ENCODE measurements at places on chromosomes 7 and 10.
A peak's percentile ranks its signal among the peaks of the same experiment; 100 is the strongest.

DNA sequence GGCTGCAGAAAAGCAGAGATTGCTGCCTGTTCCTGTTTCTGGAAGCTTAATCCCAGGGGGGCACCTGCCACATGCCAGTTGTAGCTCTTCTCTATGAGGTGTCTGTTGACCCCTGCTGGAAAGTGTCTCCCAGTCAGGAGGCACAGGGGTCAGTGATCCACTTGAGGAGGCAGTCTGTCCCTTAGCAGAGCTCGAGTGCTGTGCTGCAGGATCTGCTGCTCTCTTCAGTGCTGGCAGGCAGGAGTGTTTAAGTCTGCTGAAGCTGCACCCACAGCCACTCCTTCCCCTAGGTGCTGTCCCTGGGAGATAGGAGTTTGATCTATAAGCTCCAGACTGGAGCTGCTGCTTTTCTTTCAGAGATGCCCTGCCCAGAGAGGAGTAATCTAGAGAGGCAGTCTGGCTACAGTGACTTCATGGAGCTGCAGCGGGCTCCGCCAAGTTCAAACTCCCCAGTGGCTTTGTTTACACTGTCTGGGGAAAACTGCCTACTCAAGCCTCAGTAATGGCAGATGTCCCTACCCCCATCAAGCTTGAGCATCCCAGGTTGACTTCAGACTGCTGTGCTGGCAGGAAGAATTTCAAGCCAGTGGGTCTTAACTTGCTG is 57.6 kb upstream of the CROT start:
- no peak overlapping the region for H3K27ac ChIP-seq
- no peak for DNase-seq
- H3K4me3 ChIP-seq, result no peak overlapping the region
- H3K4me1 ChIP-seq, result no peaks in the 10 kb centered on the region
- no peaks in the 10 kb centered on the region for H3K36me3 ChIP-seq

DNA sequence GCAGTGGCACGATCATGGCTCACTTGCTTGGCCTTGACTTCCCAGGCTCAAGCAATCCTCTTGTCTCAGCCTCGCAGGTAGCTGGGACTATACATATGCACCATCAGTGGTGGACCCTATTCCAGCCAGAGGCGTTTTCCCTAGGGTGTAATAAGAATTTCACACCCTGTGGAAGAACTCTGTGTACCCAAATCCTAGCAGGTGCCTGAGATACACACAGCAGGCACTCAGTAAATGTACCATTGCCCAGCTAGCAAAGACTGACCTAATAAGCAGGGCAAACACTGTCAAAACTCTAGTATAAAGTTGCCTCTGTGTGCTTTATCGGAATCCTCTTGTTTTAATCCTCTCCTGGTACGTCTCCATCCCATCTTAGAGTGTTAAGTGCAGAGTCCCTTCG is 33.7 kb upstream of the BHLHA15 start:
- peaks cover 16% of the 10 kb centered on the region for H3K36me3 ChIP-seq
- peaks cover 2% of the 10 kb centered on the region for H3K4me1 ChIP-seq
- DNase-seq, result no peak
- no peak overlapping the region for H3K4me3 ChIP-seq
- H3K27me3 ChIP-seq, result no peaks in the 10 kb centered on the region

DNA sequence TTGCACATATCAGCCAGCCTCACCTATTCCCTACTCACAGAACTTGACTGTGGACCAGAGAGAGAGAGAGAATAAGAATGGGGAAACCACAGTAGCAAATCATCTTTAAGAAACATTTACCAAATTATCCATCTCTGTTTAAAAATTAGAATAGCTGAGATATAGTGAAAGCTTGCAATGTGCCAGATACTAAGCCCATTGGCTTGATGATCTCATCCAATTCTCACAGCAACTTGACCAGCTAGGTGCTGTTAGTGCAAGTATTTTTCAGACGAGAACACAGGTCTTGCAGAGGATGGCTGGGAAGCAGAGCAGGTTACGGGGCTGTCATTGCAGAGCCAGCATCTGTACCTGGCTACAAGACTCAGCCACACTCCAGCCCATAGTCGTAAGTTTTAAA is 50.9 kb downstream of the KLF6 start:
- no peak for DNase-seq
- H3K27ac ChIP-seq, result no peak overlapping the region
- H3K36me3 ChIP-seq, result peaks cover 6% of the 10 kb centered on the region
- no peaks in the 10 kb centered on the region for H3K4me1 ChIP-seq
- no peak overlapping the region for H3K4me3 ChIP-seq

GRCh38 chr10:49435225-49435624 is 39.3 kb upstream of the DRGX start:
- H3K27ac ChIP-seq, result no peak overlapping the region
- H3K27me3 ChIP-seq, result no peaks in the 10 kb centered on the region
- no peak for DNase-seq
- no peaks in the 10 kb centered on the region for H3K4me1 ChIP-seq
- H3K4me3 ChIP-seq, result no peak overlapping the region

DNA sequence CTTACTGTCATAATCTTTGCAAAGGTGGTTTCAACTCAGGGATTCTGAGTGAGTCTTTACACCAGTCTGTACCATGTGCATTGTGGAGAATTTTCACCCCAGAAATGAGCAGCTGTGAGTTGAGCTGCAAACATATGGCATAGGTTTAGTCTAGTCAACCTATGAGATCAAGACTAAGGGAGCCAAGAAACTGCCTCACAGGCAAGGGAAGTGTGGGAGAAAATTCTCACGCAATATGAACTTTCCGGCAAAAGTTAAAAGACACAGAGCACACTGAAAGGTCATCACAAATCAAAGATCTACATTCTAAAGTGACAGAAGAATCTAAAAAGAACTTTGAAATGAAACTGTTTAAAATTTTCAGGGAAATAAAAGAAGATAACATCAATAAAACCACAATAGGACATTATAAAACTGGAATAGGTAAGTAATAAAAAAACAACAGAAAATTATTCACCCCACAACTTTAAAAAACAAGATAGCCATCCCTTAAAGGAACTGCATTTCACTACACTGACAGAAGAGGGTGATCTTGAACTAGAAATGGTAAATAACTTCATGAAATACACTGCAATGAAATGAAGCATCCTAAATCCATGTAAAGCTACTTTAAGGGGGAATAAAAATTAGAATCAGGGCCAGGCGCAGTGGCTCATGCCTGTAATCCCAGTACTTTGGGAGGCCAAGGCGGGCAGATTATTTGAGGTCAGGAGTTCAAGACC is 63.5 kb downstream of the LGI1 start:
- no peak for DNase-seq
- H3K4me1 ChIP-seq, result no peaks in the 10 kb centered on the region
- H3K27ac ChIP-seq, result no peak overlapping the region
- H3K27me3 ChIP-seq, result no peaks in the 10 kb centered on the region
- H3K36me3 ChIP-seq, result no peaks in the 10 kb centered on the region

- H3K4me1 ChIP-seq, result no peaks in the 10 kb centered on the region
- H3K4me3 ChIP-seq, result no peak overlapping the region
- DNase-seq, result no peak
- H3K27me3 ChIP-seq, result no peaks in the 10 kb centered on the region
- H3K36me3 ChIP-seq, result peaks cover 6% of the 10 kb centered on the region
Measured at GRCh38 chr7:17422966-17423365, 124.5 kb downstream of the AHR start.

DNA sequence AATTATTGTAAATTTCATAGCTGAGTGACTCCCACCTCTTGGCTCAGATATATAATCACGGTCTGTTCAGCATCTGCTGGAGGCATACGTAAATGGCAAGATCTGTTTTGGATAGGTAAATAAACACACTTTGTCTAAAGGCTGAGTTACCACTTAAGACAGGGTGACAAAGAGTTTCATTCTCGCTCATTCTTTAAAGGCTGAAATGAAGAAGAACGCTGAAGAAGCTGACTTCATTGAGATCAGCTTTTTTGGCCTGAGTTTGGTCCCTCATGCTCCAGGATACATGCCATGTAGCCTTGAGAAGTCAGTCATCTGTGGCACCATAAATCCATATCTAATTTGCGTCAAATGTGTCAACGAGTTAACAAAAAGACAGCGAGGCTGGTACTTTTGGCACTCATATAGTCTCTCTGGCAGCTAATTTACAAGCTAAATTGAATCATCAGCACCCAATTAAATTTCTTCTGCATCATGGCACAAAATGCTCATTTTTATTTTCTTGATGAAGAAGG is 309.9 kb downstream of the GPAM start:
- H3K27ac ChIP-seq, result no peak overlapping the region
- no peak overlapping the region for H3K4me3 ChIP-seq
- H3K36me3 ChIP-seq, result peaks cover 15% of the 10 kb centered on the region

GRCh38 chr10:110686047-110686446 is 41.9 kb downstream of the RBM20 start:
- DNase-seq, result no peak
- H3K4me1 ChIP-seq, result 0 out of 2 replicates have a peak, but pooled peaks cover 2% of the 10 kb centered on the region
- peaks cover 3% of the 10 kb centered on the region for H3K36me3 ChIP-seq
- no peak overlapping the region for H3K4me3 ChIP-seq

- no peak overlapping the region for H3K4me3 ChIP-seq
- H3K4me1 ChIP-seq, result no peaks in the 10 kb centered on the region
- H3K27me3 ChIP-seq, result no peaks in the 10 kb centered on the region
- H3K27ac ChIP-seq, result no peak overlapping the region
Measured at GRCh38 chr7:123367484-123368122, 166.8 kb downstream of the IQUB start.

DNA sequence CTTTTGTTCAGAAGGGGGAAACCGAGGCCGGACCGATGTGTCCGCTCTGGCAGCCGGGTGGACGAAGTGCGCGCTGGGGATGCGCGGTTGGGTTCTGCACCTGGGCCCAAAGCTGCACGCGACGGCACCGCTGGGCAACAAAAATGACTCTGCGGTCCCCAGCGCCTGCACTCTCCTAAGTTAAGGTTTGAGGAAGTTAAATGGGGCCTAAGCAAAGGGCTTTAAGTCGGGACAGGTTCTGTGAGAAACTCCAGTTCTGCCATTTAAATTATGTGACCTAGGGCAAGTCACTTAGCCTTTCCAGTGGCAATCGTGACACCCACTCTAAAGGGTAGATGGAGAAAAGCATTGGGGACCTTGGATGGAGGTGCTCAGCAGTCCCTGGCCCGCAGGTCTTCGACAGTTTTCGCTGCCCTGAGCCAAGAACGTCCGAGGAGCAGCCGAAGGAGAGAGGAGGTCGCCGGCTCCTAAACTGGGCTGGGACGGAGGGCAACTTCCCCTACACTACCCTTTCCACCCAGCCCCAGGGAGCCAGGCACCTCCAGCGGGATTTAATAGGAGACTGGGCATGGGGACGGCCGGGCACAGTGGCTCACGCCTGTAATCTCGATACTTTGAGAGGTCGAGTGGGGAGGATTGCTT is 534 bp upstream of the ACBD5 start:
- H3K4me1 ChIP-seq, result no peaks in the 10 kb centered on the region
- H3K4me3 ChIP-seq, result peak overlapping the region; percentile 90
- no peaks in the 10 kb centered on the region for H3K36me3 ChIP-seq
- DNase-seq, result peak; percentile 55

DNA sequence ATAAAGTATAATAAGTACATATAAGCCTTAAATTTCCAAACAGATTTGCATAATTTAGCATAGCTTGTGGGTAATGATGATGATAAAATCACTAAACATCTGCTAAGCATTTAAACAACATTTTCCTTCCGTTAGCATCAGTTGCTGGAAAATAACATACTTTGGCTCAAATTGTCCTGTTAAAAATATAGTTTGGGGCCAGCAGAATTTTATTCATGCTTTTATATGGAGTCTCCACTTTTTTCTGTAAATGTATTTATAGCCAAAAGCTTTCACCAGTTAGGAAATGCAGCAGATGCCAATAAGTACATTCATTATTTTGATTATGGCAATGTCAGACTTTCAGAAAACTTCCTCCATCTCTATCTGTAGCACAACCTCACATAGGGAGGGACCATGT is 107.2 kb downstream of the CNTNAP2 start:
- peaks cover 36% of the 10 kb centered on the region for H3K36me3 ChIP-seq
- DNase-seq, result no peak
- no peaks in the 10 kb centered on the region for H3K27me3 ChIP-seq
- H3K27ac ChIP-seq, result no peak overlapping the region

Data from H9 (cell line).